Prostate gland (tissue), 2 donors: ENCODE measurements at places on chromosomes 2 and 18. TPM values are rescaled to one million over a fixed set of nuclear protein-coding genes. Genes with fewer than 3 reads are reported as not detected.

DNA sequence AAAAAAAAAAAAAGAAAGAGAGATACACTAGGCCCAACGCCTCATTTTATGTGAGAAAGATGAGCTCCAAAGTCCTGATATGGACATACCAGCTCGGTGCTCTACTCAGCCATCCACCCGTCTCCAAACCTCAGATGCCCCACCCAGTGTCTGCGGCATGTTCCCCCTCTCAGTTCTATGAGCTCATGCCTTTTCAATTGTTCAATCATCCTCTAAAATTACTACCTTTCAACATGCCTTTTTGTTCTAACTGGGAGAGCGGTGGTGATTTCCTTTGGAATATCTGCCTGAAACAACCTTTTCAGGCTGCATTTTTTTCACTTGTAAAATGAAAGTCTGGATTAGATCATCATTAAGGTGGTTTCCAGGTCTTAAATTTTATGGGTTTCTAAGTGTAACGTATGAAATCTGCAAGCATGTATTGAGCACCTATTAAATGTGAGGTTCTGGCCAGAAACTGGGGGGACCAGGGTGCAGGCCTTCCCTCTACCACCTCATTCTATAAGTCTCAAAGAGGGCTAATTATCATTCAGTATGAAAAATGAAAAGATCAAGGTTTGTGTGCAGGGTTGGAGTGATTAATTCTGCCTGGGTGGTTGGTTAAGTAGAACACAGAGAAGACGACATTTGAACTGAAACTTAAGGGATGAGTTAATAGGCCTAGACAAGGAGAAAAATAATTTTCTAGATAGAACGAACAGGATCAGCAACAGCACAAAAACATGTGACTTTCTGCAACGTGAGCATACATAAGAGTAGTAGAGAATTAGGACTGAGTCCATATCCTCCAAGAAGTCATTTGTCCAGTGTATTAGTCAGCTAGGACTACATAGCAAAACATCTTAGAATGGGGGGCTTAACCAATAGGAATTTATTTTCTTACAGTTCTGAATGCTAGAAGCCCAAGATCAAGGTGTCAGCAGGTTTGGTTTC lies 87.4 kb upstream of the GLS start:
- no peaks in the 10 kb centered on the region for H3K4me1 ChIP-seq
- DNase-seq = no peak
- no peak overlapping the region for H3K27ac ChIP-seq
- no peak overlapping the region for H3K4me3 ChIP-seq
- H3K36me3 ChIP-seq = no peaks in the 10 kb centered on the region

- H3K4me1 ChIP-seq = no peaks in the 10 kb centered on the region
- H3K27me3 ChIP-seq = no peaks in the 10 kb centered on the region
- no peak overlapping the region for H3K4me3 ChIP-seq
- no peak for DNase-seq
- H3K27ac ChIP-seq = no peak overlapping the region
- no peaks in the 10 kb centered on the region for H3K36me3 ChIP-seq
These were observed 1120.8 kb upstream of the TMEFF2 start for GRCh38 chr2:193315428-193316091.

DNA sequence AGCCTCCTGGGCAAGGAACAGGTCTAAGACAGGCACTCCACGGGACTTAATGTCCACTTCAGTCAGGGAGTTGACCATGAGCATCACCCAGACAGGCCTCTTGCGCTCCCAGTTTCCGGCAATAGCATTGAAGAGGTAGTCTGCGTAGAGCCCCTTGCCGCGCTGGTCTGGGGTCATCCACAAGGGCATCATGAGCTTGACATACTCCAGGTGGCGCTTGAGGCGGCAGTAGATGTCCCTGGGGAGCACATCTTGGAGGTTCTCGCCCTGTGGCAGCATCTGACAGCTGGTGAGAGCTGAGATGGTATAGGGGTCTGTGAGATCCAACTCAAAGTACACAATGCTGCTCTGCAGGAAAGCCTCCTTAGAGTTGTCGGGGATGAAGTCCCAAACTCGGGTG lies 10.6 kb downstream of the TRABD2A start:
- DNase-seq = no peak
- no peak overlapping the region for H3K4me3 ChIP-seq
- no peak overlapping the region for H3K27ac ChIP-seq
- H3K4me1 ChIP-seq = no peaks in the 10 kb centered on the region
- H3K27me3 ChIP-seq = no peaks in the 10 kb centered on the region

- no peaks in the 10 kb centered on the region for H3K36me3 ChIP-seq
- H3K4me3 ChIP-seq = no peak overlapping the region
- no peaks in the 10 kb centered on the region for H3K4me1 ChIP-seq
- no peak for DNase-seq
- H3K27me3 ChIP-seq = no peaks in the 10 kb centered on the region
- no peak overlapping the region for H3K27ac ChIP-seq
These were observed 100.2 kb downstream of the TWIST2 start for GRCh38 chr2:238947920-238948710.

The RBKS gene
- 1.6 TPM for total RNA-seq

The TLX2 gene
- not detected for total RNA-seq

The SKA1 gene
- total RNA-seq = 2.6 TPM

The MC5R gene
- total RNA-seq = not detected
